ENCODE measurements at places on chromosomes 7 and 10.

DNA sequence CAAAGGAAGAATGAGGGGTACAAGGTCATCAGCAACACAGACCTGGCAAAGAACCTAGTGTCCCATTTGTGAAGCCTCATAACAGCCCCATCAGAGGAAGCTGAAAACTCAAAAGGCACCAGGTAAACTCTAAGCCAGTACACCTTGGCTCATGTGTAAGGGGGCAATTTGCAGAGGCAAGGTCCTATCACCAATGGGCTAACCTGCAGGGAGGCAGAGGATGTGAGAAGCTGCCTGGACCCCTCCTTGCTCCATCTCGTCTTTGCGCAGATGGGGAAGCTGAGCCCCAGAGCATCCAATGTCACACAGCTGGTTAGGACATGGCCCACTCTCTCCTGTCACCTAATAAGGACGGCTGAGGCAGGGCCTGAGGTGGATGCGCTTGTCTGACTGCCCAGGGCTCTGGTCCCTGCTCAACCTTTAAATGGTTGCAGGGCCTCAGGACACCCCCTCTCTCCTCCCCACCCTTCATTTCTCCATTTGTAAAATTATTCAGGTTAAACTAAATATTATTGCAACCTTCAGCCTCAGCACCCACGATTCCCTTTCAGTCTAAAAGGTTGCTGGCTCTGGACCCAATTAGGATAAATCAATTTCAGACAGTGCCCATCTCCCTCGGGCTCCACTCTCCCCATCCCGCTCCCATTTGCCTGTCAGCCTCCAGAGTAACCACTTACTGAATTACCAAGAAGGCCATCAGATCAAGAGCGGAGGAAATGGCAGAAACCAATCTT lies 135.3 kb downstream of the OAT start:
- DNase-seq, result no peak

DNA sequence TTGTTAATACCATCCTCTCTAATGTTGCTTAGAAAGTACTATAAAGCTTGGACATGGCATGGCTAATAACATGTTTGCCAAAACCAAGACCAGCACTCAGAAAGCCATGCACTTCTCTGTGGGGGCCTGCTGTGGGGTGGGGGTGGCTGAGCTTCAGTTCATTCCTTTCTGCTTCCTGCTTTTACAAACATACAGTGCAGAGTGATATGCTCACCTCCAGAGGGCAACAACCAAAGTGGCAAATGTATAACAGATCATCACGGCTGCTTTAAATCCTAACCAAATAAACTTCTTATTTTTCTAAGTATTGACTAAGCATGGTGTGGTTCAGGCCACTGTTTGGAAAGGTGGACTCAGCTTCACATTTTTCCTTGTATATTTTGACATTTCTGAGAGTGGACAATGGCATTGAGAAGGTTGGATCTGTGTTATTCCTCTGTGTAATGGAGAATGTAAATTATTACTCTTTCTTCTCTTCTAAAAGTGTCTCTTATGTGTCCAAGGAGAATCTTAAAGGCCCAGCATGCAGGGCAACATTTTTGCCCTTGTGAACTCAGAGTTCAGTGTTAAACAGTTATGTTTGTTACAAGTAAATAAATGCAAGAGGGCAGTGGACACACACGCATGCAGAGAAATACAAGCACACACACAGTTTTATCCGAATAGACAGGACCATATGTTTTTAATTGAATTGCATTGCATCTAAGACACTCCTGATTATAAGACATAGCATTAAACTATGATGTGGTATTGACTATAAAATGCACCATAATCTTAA lies 186.1 kb downstream of the HERPUD2 start:
- DNase-seq, result no peak

GRCh38 chr7:83148776-83149175 lies 13.9 kb downstream of the PCLO start:
- no peak for DNase-seq

- DNase-seq, result peak; percentile 79
Measured at GRCh38 chr10:93115661-93116383, 42.1 kb downstream of the CYP26A1 start.

DNA sequence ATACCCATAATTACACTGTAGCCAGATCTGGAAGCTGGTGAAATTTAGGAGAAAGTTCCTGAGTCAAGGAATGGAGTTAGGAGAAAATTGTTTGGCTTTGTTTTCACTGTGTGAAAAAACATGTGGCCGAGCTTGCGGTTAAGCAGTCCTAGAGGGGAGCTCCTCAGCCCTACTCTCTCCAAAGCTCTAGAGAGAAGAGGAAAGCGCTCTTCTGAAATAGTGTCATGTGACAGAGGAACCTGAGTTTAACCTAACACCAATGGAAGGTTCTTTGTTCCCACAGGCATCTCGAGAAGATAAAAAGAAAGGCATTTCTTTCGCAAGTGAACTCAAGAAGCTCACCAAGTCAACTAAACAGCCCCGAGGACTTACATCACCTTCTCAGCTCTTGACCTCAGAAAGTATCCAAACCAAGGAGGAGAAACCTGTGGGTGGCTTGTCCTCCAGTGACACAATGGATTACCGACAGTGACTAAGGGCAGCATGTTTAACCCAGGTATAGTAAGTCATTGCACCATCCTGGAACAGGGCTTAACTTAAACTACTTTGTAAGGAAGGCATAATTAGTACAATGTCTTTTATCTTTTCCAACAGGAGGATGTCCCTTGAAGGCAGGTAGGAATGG lies 38.0 kb downstream of the NOC3L start:
- no peak for DNase-seq

GRCh38 chr10:99426689-99427088 lies 3.7 kb downstream of the GOT1 start:
- no peak for DNase-seq

GRCh38 chr10:42637648-42638054 lies 719 bp downstream of the ZNF33B start:
- peak; percentile 14 for DNase-seq

All from RPMI8226 (cell line).